ENCODE measurements at places on chromosomes 3 and 15.

- no peak for DNase-seq
Observed at GRCh38 chr3:188262913-188263683, 109.1 kb downstream of the LPP start.

DNA sequence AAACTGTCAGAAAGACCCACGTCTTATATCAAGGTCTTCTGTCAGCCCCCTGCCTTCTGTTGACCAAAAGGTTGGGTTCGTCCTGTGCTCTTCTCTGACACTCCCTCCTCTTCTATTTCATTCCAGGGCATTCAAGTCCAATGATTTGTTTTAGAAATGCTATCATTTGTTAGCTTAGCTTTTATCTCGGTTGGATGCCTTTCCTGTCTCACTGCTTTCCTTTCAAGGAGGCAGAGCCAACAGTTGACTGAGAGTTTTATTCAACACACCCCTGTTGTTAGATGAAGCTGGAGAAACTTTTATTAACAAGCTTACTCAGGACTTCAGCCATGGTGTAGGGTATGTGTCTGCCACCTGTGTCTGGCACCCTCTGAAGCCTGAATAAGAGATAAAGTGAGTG is 112.0 kb upstream of the SLC7A14 start:
- DNase-seq, result no peak

DNA sequence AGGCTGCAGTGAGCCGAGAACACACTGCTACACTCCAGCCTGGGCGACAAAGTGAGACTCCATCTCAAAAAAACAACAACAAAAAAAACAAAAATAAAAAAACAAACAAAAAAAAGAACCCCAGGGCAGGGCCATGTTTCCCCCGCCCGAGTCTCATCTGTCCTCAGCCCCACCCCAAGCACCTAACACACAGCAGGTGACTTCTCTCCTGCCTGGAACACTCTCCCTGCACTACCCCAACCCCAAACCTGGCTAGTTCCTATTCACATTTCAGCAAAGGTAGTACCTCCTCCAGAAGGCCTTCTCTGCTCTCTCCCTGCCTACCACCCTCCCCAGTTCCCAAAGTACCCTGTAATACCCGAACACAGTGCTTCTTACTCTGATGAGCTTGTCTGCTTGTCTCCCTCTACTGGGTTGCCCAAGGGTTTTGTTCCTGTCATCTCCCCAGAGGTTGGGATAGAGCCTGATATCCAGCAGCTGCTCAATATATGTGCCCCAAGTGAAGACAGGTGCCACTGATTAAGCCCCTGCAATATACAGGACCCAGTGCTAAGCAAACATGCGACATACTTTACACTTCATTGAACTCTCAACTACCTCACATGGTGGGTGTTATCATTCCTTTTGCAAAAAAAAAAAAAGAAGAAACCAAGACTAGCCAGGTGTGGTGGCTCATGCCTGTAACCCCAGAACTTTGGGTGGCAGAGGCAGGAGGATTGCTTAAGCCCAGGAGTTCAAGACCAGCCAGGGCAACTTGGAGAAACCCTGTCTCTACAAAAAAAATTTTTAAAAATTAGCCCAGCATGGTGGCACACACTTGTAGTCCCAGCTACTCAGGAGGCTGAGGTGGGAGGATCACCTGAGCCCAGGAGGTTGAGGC is 103.6 kb downstream of the DAPK2 start:
- peak; percentile 97 for DNase-seq

DNA sequence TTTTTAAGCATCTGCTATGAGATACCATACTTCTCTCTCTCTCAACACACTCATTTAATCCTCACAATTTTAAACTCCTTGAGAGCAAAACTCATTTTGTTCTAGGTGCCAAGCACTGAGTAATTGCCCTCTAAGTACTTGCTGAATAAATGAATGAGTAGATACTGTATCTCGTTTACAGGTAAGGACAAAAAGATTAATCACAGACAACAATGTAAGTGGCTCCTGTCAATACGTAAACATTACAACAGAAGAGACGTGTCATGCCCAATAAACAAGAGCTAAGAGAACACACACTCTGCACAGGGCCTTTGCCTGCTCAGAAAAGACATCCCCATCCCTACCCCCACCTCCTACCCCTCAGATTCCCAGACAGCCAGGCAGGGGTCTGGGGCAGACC is 59.8 kb downstream of the CHSY1 start:
- no peak for DNase-seq

DNA sequence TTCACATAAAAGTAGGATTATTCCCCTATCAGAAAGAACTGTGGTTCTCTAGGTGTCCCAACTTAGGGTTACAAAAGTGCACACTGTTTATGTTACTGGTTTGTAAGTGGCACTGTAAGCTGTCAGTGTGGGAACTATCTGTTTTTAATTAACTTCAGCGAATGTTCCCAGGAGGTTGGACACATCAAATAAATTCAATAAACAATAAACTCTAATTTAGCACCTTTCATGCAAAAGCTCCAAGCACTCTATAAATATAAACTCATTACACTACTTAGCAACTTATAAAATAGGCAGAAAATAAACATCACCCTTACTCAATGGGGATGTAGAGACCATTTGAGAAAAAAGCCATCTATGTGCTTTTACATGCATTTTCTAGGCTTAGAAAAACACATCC is 168.4 kb upstream of the SLC2A2 start:
- DNase-seq, result no peak

DNA sequence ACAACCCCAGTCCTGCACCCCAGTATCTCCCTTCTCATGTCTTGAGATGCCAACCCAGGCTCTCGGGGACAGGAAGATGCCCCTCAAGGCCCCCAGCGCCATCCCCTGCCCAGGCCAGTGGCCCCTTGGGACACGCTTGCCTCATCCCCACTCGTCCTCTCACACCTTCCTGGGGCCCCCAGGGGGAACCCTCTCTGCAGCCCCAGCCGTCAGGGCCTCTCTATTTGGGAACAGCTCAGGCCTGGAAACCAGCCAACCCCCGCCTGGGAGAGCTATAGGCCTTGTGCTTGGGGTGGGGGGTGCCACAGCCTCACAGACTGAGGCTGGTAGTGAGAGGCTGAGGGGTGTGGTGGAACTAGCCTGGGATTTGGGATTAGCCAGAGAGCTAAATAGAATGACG is 7.8 kb downstream of the LINGO1 start:
- peak; percentile 33 for DNase-seq

GRCh38 chr3:115348951-115349745 is 202.1 kb upstream of the ZBTB20 start:
- no peak for DNase-seq

DNA sequence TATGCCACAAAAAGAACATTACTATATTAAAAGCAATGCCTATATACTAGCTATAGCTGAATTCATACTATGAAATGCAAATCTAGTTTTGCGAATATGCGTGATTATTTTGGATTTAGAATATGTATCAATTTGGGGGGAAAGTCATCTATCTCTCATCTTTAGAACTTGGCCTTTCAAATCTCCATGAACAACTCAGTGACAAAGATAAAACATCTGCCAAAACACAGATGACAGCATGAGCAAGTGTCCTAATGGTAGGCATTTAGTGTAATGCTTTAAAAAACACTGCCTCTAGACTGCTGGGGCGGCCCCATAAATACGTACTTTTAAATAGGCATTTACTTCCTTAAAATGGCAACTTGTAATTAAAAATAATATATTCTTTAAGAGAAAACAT is 2.7 kb downstream of the CD47 start:
- DNase-seq, result no peak

GRCh38 chr3:64203969-64204908 is 21.0 kb downstream of the PRICKLE2 start:
- DNase-seq, result no peak

GRCh38 chr3:20320489-20320888 is 134.5 kb upstream of the SGO1 start:
- DNase-seq, result peak; percentile 49

- DNase-seq, result peak; percentile 21
Observed at GRCh38 chr15:66452971-66453580, 44.5 kb downstream of the SNAPC5 start.

- no peak for DNase-seq
Observed at GRCh38 chr3:151816091-151816604, 2.2 kb downstream of the AADAC start.

Measured in NCI-H2171 treated with DMSO at 0.1 percent for 48 hours (cell line).